ENCODE measurements at places on chromosomes 7 and 10.

DNA sequence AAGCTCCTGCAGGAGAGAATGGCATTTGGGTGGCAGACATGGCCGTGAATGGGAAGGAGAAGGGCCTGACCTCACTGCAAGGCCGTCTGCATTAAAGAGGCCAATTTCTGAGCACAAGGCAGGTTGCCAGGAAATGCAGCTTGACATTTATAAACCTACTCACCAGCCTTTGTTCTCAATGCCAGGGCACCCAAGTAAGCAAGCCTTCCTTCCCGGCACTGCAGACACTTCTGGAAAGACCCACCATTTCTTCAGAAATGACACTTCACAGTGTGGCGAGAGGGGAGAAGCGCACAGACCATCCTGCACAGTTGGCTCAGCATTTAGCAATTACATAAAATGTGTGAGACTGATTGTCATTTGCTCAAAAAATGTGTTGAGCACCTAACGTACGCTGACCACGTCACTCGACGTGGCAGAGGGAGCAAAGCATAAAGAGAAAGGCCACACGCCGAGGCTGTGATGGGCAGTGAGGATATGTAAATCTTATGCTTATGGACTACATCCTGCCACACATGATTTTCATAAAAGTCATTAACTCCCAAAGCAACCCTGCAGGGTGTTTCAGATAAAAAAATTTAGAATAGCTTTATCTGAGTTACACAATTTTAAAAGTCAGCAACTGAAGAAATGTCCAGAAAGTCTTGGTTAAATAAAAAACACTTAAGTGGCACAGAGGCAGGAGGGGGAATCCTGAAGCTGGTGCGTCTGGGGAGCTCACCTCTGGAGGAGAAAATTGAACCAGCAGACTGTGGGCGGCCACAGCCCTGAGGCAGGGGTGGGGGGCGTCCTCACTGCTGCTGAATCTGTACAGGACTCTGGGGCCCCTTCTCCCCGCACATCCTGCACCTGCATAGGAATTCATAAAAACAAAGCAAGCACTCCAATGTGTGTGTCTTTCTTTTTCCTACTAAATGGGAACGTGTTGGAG, 543.8 kb downstream of the PTPRN2 start:
- ATAC-seq = no peak

- ATAC-seq = no peak
Measured at GRCh38 chr10:15791816-15792524, 68.3 kb downstream of the MINDY3 start.

GRCh38 chr10:93600446-93601145, 439 bp downstream of the RBP4 start:
- no peak for ATAC-seq

DNA sequence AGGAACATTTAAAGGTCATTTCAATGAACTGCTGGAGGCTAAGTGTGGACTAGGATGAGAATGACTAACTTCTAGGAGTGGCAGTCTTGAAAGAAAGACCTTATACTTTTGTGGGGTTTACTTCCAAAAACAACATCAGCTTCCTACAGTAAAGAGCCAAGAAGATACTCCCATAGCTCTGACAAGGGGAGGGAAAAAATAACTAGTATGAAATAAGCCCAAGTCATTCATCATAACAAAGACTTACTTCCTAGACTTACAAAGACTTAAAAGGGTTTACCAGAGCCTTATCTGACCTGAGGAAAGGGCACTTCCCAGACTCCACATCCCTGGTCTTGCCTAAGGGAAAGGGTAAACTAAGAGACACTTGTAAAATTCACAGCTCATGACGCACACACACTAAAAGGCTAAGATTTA, 31.7 kb downstream of the ARHGAP12 start:
- ATAC-seq = no peak

DNA sequence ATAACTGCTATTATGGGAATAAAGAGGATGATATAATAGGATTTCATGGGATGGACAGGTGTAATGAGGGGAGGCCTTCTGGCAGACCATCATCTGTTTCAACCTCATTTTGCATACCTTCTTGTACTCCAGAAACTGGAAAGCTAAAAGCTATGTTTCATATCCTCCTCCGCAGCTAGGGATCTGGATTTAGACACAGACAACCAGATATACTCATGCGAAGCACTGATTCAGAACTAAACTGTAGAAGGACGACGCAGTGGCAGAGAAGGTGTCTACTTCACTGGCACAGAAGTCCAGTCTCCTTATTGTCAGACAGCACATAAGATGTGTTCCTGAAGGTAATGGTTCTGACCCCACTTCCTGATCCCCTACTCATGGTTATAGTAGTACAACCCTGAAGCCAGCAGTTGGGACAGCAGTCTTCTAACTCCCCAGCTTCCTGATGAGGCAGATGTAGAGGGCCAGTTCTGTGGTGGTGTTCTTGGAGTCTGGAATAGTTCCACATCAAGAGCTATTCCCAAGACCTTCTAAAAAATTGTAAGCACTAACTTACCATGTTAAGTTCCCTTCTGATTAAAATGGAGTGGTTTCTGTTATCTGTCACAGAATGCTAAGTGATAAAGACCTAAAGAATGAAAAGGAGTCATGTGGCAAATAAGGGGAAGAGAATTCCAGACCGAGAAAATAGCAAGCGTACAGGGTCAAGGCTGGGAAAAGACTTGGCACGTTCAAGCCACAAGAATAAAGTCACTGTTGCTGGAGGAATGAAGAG, 550.3 kb downstream of the GRM8 start:
- no peak for ATAC-seq

- ATAC-seq = no peak
Measured at GRCh38 chr7:159148430-159149395, 4.0 kb upstream of the VIPR2 start.

- peak; percentile 67 for ATAC-seq
Measured at GRCh38 chr10:117638664-117639200, 96.2 kb downstream of the EMX2 start.

DNA sequence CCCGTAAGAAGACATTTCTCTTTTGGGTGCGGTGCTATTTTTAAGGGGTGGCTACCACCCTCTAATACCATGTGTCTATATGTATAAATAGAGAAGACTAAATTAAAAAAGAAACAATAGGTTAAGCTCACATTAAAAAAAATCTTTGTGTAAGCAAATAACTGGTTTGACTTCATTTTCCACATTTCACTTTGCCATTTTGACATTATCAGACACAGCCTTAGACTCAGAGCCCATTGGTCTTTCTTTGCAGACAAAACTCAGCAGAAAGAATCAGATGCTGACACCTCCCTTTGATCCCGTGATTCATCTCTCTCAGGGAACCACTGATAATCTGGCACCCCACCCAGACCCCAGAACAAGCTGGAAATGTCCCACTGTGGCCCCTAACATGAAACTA, 74.5 kb downstream of the EMX2 start:
- no peak for ATAC-seq

DNA sequence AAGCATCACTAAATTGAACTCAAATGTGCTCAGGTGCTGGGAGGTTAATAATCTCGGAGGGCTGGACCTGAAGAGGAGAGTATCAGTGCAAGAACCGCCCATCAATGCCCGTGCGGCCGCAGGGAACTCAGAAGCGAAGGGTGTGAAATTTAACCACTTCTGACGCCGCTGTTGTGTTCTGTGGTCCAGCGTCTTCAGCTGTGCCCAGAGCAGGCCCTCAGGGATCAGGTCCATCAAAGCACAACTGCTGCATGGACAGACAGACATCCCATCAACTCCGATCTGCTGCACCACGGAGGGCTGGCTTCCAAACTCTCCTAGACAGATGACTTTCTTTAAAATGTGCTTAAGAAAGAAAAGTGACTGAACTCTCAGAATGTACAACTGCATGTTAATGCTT, 144.9 kb upstream of the TCERG1L start:
- ATAC-seq = no peak

DNA sequence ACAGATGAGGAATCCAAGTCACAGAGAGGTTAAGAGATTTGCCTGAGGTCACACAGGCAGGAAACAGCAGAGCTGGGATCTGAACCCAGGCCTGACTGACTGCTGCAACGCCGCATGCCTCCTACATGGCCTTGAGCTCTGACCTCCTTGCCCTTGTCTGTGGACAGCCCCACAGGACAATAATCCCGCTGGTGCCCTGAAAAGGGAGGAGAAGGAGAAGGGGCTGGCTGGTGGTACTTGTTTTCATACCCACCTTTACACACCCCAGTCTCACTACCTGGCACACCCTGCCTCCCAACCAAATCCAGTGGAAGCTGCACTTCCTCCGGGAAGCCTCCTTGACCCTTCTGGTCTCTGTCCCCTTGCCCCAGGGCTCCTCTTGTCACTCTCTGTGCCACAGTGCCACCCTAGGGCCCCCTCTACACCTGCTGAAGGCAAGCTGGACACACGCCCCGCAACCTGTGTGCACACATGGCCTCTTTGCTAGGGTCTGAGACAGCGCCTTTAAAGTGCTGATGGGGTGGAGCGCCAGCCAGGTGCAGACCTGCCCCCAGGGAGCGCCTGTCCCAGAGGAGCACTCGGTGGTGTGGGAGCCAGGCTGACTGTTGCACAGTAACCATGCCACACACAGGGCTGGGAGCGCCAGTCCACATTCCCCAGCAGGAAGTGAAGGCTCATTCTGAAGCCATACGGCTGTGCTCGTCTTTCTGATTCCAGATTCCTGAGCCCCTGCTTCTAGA, 38.6 kb downstream of the ZCCHC24 start:
- no peak for ATAC-seq

- peak; percentile 53 for ATAC-seq
Measured at GRCh38 chr10:98213740-98214139, 54.3 kb downstream of the LOXL4 start.

DNA sequence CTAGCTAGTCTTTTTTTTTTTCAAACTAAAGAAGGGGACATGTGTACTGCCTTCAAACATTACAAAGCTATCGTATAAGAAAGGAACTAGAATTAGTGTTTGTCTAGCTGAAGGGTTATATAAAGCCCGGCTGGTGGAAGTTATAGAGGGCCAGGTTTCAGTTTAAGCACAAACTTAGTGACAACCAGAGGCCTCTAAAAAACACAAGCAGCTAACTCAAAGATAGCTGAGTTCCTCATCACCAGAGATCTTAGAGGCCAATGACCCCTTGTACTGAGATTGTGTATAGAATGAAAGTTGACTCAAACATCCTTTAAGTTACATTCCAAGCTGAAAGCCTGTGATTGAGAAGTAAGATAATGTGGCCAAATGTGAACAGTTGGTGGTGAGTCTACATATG, 28.1 kb upstream of the SGMS1 start:
- no peak for ATAC-seq

GRCh38 chr10:70682920-70683600, 10.8 kb downstream of the ADAMTS14 start:
- peak; percentile 64 for ATAC-seq

DNA sequence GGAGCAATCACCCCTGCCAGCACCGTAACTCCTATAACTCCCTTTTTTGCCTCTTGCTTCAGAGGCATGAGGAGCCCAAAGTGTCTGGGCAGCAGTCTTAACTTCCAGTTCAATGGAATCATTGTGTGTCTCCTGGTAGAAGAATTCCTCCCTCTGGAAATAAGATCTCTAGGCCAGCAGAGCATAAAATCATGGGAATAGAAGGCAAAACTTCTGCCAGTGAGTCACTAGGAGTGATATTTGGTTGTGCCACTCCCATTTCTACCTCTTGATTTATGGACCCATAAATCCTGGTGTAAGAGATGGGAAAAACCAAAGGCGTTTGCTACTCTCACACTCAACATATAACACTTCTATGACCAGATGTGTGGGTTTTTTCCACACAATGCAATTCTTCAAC, 104.9 kb upstream of the FAM180A start:
- no peak for ATAC-seq

DNA sequence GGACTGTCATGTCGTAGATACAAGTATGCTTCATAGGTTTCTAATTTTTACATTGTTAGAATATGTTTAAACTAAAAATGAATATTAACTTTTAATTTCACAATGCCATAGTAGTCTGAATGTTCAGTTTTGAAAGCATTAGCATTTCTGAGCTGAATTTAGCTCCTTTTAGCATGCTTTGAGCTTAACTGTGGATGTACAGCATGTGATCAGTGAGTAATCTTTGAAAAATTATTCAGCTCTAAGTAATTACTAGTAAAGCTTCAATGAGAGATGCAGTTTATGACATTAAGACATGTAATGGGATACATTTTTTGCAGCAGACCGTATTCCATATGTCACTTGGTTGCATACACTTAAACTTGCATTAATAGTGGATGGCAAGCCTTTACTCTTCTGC, 114.1 kb upstream of the WNT16 start:
- no peak for ATAC-seq

DNA sequence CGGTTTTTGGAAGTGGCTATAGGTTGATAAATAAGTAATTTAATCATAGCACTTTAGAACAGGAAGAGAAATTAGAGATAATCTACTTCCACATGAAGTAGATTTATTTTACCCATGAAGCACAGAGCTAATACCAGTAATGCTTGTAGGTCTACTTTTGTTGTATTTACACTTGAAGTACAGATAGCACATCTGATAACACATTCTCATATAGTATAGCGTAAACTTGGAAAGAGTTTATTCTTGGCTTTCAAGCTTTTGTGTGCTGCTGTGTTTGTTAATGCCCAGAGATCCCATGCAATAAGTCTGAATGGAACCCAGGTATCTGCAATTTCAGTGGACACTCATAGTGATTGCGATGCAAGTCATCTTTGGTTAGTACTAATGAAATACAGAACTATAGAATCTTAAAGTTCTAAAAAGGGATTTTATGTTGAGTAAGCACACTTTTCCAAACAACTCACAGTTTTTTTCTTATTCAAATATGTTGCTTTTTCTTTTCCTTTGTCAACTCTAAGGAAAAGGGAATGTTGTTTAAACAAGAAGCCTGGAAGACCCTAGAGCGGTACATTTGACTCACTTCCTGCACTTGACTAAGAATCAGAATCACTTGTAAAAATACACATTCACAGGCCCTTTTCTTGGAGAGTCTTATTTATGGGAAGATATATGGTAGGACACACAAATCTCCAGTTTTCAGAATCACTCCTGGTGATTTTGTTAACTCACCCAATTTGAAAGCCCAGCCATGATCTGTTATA, 105.8 kb downstream of the GNAI1 start:
- ATAC-seq = no peak

GRCh38 chr7:142833174-142834048, 21.5 kb upstream of the EPHB6 start:
- ATAC-seq = peak; percentile 59

DNA sequence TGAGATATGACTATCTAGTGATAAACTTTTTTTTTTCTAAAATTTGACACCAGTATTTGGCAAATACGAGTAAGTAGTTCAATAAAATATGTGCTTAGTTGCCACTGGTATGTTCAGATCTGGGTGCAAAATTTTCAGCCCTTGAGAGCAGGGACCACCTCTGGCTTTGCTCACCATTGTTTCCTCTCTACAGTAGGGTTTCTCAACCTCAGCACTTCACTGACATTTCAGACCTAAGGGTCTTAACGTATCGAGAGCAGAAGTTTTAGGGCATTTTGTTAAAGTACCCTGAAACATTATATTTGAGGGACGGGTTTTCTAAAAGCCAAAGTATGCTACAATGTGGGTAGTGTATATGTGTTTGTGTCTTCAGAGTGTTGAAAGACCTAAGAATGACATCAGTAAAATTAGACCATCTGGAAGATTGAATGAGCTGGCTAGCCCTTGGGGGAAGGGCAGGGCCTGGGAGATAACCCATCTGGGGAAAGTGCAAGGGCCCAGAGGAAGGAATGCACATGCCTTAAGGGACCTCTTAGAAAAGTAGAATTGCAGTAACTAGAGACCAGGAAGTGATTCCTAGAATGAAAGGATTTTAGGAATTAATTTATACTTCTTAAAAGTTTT, 11.8 kb downstream of the BZW2 start:
- ATAC-seq = no peak

- ATAC-seq = no peak
Measured at GRCh38 chr7:101804088-101804963, 13.1 kb upstream of the CUX1 start.

- no peak for ATAC-seq
Measured at GRCh38 chr7:69714886-69715576, 116.8 kb downstream of the AUTS2 start.

GRCh38 chr7:68376131-68376661, 1222.1 kb upstream of the AUTS2 start:
- no peak for ATAC-seq
